ENCODE measurements at places on chromosomes 1 and 21. TPM values are rescaled to one million over a fixed set of nuclear protein-coding genes. Genes with fewer than 3 reads are reported as not detected.

Gene SAMSN1
- total RNA-seq: not detected

Gene TRNP1
- total RNA-seq: 199 TPM

Gene HPCA
- 0.14 TPM for total RNA-seq

Gene FCRL5
- not detected for total RNA-seq

Gene CCDC190
- not detected for total RNA-seq

Gene LCE1F
- not detected for total RNA-seq

Gene LCE1D
- total RNA-seq: not detected

Gene DOP1B
- total RNA-seq: 3.5 TPM

Gene LDLRAD1
- not detected for total RNA-seq

Gene COPA
- total RNA-seq: 87.3 TPM

Gene PLXNA2
- total RNA-seq: 0.94 TPM

Gene VAV3
- 1.6 TPM for total RNA-seq

Gene TMCO2
- not detected for total RNA-seq

Gene VWA1
- total RNA-seq: 14.2 TPM

Gene MMEL1
- not detected for total RNA-seq

Gene C1orf116
- 2.5 TPM for total RNA-seq

Gene FCGR1A
- total RNA-seq: not detected

Gene CFAP74
- total RNA-seq: not detected

Gene OSCP1
- 6.1 TPM for total RNA-seq

Gene CHODL
- total RNA-seq: not detected

Gene EPHA2
- 122 TPM for total RNA-seq

Gene KRTAP20-1
- total RNA-seq: not detected

Gene CD46
- total RNA-seq: 117 TPM

Gene CFHR1
- 0.39 TPM for total RNA-seq

Gene CASZ1
- total RNA-seq: 2.1 TPM

Gene OR2T35
- total RNA-seq: not detected

Gene LCE3E
- total RNA-seq: not detected

Gene OR2L2
- not detected for total RNA-seq

Gene MTARC1
- 8.3 TPM for total RNA-seq

Gene HAPLN2
- total RNA-seq: not detected

Gene NHLH2
- 0.03 TPM for total RNA-seq

Gene NOTCH2
- total RNA-seq: 31.3 TPM

Gene C1QA
- total RNA-seq: not detected

Gene GIPC2
- not detected for total RNA-seq

Gene CFHR4
- total RNA-seq: not detected

Gene GRHL3
- total RNA-seq: 0.39 TPM

Gene NBPF10
- 0.62 TPM for total RNA-seq

Gene DENND2D
- 1.3 TPM for total RNA-seq

Gene S100A16
- 483 TPM for total RNA-seq

Gene LACTBL1
- total RNA-seq: not detected

Gene RAB42
- 2.1 TPM for total RNA-seq

All from A549 treated with DMSO at 1 μM for 4 hours (cell line).